ENCODE measurements at places on chromosomes 13 and 19.

DNA sequence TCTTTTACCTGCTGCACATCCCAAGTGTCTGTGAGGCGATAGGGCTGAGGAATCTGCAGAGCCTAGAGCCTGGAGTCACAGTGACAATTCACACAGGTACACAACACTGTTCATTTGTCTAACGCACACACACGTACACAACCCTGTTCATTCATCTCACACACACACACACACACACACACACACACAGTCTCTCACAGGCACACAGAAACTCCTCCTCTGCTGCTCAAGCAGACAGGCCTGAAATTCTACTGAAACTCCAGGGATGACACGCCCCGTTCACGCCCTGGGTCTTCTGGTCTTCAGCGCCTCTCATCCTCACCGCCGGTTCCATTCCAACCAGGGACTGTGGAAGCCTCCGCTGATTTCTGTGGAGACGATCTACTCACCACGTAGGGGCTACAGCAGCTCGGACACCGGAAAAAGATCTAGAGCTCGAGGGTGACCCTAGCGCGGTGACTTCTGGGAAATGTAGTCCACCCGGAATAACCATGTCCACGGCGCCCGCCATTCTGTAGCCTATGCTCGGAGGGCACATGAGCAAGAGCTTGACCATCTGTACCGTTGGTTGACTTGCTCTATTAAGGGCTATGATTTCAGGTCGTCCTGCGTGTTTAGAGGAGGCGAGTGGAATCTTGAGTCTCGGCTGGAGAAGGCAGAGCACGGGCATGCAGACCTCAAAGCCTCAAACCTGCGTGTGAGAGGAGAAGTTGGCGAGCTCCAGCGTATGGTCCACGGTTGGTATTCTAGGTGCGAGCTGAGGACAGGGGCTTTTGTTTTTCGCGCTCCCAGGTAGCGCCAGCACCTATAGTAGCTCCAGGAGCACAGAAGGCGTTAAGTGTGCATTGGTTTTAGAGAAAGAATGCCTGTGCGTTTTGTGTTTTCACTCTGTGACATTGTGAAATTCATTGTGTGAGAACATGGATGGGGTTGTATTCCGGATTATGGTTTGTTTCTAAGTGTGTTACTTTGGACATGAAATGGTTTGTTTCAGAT, 33.4 kb downstream of the ZNF45 start:
- peak; percentile 32 for DNase-seq

DNA sequence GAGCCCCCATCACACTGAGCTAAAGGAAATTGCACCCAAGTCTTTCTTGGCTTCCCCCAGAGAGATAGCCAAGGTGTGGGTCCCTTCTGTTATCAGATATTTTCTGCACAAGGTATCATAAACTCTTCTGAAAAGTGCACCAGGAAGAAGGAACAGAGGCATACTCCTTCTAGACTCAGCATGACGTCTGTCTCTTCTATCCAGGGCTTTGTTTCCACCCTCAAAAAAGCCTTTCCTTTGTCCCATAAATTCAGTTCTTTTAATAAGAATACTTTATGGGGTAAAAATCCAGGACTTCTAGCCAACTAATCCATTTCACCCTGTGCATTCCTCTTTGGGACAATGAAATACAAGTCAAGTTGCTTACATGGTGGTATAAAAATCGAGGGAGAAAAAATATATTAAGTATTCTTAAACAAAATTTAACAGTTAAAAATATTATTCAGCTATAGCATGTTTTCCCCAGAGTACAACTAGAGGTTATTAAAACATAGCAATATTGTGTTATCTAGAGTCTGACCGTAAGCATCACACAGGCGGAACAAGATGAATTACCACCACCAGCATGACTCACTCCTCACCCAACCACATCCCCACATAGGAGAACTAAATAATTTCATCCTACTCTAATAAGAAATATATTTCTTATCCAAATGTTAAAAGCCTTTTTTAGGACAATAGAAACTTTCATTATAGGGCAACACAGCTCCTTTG, 79.9 kb upstream of the GPC6 start:
- no peak for DNase-seq

DNA sequence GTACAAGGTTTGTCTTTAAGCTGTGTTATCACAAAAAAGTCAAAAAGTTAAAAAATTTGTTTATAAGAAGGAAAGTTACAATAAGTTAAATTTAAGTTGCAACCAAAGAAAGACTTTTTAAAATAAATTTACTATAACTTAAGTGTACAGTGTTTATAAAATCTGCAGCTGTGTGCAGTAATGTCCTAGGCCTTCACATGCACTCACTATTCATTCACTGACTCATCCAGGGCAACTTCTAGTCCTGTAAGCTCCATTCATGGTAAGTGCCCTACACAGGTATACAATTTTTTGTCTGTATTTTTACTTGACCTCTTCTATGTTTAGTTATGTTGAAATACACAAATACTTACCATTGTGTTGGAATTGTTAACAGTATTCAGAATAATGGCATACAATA, 667.9 kb upstream of the SLITRK5 start:
- DNase-seq = no peak

DNA sequence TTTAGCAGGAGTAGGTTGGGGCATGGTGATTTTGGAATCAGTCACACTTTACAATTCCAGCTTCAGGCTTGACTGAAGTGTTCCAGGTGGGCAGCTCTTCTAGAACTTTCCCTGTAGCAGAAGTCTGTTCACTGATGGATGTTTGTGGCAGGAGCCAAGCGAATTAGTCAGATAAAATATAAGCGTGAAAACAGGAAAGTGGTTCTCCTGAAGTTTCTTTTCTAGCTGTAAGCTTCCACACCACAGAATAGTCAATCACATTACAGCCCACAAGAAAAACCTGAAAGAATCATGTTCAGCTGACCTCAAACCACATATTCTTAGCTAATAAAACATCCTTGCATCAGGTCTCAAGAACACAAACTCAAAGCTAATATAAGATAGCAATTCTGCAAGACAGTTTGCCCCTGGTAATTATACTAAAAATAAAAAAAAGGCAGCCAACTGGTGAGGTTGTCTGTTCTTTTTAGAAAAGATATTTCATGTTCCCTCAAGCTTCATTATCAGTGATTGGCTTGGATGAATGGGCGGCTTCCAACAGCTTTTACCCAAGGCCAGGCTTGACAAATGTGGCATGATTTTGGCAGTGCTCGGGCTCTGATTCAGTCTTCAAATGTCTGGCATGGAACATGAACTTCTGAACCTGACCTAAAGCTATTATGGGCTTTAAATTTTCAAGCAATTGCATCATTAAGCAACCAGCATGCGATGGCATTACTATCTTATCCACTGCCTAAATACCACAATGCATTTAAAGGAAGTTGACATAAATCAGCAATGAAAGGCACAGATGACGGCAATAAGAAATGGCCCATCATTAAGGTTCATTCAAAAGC, 136.8 kb downstream of the DCLK1 start:
- no peak for DNase-seq

- DNase-seq = no peak
Measured at GRCh38 chr13:79406597-79406908, 498 bp upstream of the RBM26 start.

DNA sequence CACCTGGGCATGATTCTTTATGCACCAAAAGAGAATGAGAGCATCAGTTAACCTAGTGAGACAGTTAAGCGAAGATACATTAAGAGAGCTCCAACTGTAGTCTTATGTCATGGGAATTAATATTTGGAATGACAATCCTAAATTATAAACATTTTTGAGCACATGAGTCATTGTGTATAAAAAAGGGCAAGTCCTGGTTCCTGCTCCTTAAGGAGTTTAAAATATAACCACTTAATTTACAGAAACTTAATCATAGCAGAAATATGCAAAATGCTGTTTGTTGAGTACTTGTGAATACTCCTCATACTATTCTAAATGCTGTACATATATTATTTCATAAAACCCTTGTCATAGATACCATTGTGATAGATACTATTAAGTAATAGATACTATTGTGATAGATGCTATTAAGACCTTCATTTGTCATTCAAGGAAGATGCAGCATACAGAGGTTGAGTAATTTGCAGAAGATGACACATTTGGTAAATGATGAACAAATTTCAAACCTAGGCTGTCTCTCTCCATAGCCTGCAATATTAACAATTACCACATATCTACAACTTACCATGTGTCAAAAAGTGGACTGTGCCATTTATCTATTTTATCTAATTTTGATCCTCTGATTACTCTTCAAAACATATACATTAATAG, 301.0 kb downstream of the TBC1D4 start:
- DNase-seq = no peak

- DNase-seq = no peak
Measured at GRCh38 chr13:21344662-21345176, 114.4 kb downstream of the ZDHHC20 start.

DNA sequence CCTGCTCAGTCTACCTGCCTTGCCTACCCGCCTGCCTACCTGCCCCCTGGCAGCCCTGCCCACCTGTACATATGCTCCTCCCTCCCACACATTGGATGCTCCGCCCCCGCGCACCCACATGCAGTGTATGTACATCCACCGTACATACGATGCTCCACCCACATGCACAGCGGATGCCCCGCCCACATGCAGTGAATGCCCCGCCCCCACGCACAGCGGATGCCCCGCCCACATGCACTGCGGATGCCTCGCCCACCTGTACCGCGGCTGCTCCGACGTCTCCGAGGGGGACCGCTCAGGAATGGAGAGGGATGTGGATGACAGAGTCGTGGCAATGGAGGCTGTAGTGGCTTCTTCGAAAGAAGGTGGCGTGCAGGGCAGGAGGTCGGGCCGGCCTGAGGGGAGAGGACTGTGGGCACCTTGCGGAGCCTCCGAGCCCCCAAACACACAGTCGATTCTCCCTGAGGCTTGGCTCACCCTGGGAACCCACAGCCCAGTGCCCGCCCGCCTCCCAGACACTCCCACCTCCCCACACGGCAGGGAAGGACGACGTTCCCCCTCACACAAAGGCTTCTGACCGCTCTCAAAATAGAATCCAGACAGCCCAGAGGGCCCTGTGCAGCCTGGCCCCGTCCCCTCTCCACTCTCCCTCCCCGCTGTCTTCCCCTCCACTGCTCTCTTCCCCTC, 16.5 kb upstream of the CACTIN start:
- no peak for DNase-seq

GRCh38 chr19:49558591-49558990, 21.8 kb downstream of the NOSIP start:
- no peak for DNase-seq

- DNase-seq = no peak
Measured at GRCh38 chr19:55672418-55672817, 2.6 kb upstream of the EPN1 start.

GRCh38 chr13:19153782-19154450, 27.7 kb downstream of the TUBA3C start:
- DNase-seq = no peak

GRCh38 chr19:17394891-17395415, 957 bp upstream of the CCDC194 start:
- DNase-seq = peak; percentile 43

DNA sequence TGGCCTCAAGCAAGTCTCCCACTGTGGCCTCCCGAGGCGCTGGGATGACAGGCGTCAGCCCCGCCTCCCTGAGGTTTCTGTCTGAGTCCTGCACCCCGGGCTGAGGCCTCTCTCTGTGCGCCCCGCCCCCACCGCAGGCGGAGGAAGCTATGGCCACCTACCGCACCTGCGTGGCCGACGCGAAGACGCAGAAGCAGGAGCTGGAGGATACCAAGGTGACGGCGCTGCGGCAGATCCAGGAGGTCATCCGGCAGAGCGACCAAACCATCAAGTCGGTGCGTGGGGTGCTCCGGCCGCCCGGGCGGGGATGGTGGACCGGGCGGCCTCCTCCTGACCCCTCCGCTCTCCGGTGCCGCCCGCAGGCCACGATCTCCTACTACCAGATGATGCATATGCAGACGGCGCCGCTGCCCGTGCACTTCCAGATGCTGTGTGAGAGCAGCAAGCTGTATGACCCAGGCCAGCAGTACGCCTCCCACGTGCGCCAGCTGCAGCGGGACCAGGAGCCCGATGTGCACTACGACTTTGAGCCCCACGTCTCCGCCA, 12.7 kb downstream of the ARHGAP45 start:
- no peak for DNase-seq

GRCh38 chr19:18433735-18434398, 4.1 kb downstream of the ISYNA1 start:
- no peak for DNase-seq

DNA sequence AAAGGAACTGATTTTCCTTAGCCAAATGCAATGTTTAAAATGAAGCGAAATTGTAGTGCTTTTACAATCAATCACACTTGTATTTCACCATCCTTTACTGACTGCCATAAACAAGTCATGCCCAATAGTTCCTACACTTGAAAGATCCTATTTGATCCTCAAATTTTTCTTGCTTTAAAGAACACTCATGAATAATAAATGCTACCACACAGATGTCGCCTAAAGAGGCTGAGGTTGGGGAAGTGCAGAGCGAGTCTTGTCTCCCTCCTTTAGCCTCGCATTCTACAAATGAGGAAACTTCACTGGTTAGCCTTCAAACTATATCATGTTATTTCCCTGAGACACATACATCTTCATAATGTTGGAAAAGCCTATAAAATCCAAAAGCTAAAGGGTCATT, 18.7 kb upstream of the AMER2 start:
- DNase-seq = no peak

GRCh38 chr19:45444318-45445041, 20.8 kb upstream of the ERCC1 start:
- peak; percentile 71 for DNase-seq

DNA sequence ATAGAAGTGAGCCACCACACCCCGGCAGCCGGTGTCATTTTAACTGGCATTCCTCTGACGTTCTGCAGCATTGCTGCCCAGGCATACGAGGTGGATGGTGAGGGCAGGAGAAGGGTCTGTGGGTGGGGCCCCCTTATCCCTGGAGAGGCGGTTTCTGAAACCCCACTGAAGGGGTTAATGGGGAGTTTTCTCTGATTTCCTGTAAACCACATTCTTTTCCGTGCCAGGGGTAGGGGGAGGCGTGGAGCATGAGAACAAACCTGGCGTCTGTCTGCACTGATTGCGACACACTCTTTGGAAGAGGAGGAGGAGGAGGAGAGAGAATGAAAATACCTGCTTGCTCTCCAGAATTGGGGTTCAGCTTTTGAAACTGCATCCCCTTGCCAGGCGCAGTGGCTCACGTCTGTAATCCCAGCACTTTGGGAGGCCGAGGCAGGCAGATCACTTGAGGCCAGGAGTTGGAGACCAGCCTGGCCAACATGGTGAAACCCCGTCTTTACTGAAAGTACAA, 2.7 kb upstream of the C3 start:
- DNase-seq = no peak

DNA sequence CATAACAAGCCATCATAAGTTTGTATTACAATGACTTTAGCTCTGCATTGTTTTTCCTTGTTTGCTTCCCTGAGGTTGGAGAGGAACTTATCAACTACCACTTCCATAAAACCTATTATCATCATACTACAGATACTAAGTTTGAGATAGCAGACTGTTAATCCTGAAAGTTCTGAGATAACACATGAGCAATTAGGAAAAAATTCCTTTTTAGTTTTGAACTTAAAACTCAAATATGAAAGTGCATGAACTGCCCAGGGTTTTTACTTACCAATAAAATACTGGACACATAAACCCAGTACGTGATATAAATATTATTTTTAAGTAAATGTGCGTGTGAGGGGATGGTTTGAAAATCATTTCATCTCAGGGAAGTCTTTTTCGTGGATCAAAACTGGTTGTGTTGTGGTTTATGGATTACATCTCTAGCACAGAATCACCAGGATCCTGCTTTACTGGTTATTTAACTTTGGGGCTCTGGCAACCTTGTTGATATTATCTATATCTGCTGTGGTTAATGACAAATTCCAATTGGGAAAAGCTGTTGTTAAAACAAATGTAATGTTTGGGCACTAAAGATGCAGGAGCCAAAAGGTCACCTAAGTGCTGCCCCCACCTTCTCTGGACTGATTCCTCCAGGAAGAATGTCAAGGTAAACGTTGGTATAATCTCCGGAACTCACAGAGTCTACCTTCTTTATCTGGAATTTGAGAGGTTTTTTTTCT, 12.4 kb downstream of the CDX2 start:
- DNase-seq = no peak

Data from activated T-helper 1 cell treated with anti-CD3 and anti-CD28 coated beads, Interleukin-2, amount 50 U/mL, for 16 hours (primary cell).